ENCODE measurements at places on chromosomes 1 and 21.

GRCh38 chr1:92483610-92484471 lies 2.9 kb downstream of the GFI1 start:
- DNase-seq, result peak; percentile 67

GRCh38 chr1:234730770-234731568 lies 121.0 kb upstream of the IRF2BP2 start:
- peak; percentile 59 for DNase-seq

DNA sequence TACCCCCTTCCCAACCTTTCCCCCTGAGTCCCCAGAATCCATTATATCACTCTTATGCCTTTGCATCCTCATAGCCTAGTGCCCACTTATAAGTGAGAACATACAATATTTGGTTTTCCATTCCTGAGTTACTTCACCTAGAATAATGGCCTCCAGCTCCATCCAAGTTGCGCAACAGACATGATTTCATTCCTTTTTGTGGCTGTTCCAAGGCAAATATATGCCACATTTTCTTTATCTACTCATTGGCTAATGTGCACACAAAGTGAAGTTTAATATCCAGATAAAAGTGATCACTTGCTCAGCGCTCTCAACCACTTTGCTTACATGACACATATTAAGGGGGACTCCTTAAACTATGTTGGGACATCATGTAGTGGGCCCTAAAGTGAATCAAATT lies 72.4 kb upstream of the TIAM1 start:
- no peak for DNase-seq

GRCh38 chr1:54353959-54354358 lies 52.2 kb downstream of the SSBP3 start:
- DNase-seq, result no peak

- DNase-seq, result no peak
Observed at GRCh38 chr21:27885296-27885711, 918.4 kb upstream of the ADAMTS5 start.

DNA sequence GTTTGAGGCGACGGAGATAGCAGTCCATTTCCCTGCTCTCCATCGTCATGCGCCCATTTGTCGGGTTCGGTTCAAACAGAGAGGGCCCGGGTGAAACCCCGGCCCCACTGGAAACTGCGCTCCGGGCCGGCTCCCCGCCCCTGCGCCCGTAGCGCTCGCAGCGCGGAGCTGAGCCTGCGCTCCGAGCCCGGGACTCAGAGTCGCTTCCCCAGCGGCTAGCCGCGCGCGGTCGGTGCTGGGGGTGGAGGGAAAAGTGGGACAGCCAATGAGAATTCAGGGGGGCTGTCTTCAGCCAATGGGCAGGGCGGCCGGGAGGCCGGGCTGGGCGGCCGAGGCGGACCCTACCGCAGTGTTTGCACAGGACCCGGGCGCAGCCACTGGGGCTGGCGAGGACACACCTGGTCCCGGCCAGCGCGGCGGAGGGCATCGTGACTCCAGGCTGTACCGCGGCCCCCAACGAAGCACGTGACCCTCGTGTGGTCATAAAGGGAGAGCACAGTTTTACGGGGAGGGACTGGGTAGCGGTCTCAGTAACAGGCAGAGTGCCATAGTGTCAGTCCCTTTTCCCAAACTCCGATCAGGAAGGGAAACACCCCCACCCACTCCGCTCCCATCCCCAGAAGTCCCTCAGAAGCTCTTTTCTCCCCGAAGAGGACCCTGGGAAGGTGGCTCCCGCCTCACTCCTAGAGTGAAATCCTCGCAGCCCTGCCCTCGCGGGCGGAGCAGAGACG lies at the start of gene INKA2:
INKA2 (minus strand) TSS at position 202 of the 731 bp plus-strand sequence; CDS start at position 49, 153 bp downstream.
- peak; percentile 47 for DNase-seq

DNA sequence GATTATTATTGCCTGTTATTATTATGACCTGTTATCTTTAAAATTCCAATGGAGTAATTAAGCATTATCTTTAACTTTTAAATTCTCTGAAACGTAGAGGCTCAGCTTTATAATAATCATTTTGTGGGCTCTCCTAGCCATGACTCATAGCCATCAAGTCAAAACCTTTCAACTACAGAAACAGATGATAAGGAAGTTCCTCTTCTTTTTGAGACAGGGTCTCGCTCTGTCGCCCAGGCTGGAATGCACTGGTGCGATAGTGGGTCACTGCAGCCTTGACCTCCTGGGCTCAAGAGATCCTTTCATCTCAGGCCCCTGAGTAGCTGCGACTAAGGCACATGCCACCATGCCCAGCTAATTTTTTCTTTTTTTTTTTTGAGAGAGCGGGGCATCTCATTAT lies 43.5 kb downstream of the CHML start:
- DNase-seq, result no peak

DNA sequence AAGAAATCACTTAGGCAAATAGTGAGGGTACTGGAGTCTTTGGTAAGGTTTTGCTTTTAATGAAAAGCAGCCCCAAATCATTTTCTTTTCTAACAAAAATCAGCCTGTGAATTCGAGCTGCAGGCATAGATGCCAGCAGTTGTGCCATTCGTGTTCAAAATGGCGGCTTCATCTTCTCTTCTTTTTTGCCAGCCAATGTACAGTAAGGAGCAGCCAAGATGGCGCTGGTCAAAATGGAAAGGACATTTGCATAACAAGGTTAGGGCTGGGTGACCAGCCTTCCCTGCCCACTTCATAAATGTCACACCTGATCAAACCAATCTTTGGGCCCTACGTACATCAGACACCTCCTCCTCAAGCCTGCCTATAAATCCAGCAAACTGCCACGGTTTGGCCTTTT lies 100.2 kb upstream of the RGS1 start:
- DNase-seq, result no peak

GRCh38 chr1:203629507-203630082 lies 3.0 kb downstream of the ATP2B4 start:
- DNase-seq, result peak; percentile 39

- no peak for DNase-seq
Observed at GRCh38 chr1:223269006-223269405, 95.0 kb downstream of the SUSD4 start.

DNA sequence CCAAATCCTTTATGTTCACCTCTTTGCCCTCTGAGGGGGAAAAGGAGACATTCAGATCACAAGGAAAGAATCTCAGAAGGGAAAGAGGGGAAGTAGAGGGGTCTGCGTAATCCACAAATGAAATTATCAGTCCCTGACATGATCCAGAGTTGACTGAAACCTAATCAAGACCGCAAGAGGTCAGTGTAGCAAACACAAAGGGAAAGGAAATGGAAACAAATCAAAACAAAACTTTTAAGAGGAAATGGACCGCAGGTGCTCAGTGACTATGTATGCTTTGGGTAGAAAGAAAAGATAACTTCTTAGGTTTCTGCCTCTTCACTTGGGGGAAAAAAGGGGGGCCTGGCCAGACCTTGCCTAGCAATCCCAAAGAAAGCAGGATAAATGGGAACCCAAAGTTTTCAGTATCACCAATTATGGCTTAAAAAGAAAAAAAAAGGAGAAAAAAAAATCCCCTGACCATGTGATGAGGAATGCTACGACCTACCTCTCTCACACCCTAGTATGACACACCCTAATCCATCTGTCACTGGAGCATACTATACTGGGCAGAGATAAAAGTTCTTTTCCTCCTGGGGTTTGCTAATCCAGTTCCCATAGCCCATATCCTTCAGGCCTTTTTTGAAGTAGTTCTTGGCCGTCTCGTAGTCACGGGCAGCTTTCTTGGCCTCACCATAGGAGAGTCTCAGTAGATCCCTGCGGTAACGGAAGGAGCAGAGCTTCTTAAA lies 16.9 kb downstream of the CHRNB2 start:
- DNase-seq, result no peak

GRCh38 chr1:201713086-201713810 lies 115.7 kb upstream of the IPO9 start:
- DNase-seq, result no peak

GRCh38 chr1:229091721-229092136 lies 179.2 kb upstream of the RAB4A start:
- DNase-seq, result no peak

DNA sequence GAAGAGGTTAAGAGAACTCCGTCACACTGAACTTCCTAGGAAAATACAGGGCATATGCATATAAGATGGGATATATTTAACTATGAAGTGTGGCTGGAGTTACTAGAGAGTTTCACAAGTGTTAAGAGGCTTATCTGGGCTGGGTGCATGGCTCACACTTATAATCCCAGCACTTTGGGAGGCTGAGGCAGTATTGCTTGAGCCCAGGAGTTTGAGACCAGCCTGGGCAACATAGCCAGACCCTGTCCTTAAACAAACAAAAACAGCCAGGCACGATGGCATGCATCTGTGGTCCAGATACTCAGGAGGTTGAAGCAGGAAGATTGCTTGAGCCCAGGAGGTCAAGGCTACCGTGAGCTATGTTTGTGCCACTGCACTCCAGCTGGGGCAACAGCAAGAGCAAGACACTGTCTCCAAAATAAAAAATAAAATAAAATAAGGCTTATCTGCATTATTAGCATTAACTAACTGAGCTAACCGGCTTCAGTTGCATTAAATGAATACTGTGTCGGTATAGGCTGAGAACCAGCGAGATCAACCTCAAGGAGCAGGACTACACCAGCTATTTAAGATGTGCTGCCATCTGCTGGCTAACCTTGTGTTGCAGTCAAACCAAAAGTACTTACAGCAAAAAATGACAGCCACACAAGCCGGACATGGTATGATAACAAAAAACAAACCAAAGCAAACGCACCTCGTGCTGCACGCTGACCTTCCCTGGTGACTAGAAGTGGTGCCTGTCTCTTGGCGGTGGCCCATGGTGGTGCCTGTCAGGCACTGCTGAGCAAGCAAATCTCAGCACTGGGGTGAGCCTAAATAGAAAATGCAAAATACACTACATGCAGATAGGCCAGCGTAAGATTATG lies 19.7 kb upstream of the RBBP5 start:
- DNase-seq, result peak; percentile 59

GRCh38 chr1:153253693-153254092 lies 5.8 kb upstream of the LORICRIN start:
- no peak for DNase-seq

- peak; percentile 57 for DNase-seq
Observed at GRCh38 chr1:31154632-31155215, 85.0 kb downstream of the NKAIN1 start.

DNA sequence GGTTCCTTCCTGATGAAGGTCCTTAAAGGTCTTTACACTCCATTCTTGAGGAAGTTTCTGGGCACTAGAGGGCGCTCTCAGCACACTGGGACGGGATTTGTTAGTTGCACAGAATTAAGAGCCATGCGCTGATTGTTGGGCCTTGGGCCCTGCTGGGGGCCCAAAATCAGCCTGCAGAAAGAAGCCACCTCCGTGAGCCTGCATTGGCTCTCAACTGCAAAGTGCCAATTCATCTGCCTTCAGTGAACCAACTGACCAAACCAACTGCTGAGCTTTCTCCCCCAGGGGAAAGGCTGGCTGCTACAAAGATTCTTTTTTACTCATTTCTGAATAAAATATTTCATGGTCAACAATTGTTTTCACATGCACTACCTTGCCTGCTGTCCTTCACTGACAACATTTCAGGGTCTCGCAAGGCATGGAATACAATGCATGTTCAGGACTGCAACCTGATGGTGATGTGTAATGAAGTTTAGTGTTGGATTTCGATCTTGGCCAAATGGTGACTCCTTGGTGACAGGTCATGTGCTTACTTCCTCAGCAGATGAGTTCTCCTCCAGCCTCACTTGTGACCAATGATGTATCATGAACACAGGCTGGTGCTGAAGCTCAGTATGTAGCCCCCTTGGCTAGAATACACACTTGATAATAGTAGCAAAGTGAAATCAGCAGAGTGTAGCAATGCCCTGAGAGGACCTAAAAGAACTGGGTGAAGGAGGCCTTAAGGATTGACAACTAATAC lies 45.7 kb upstream of the PRDX6 start:
- DNase-seq, result peak; percentile 85

- DNase-seq, result no peak
Observed at GRCh38 chr1:218429301-218429700, 84.2 kb downstream of the TGFB2 start.

Data from CD4-positive, alpha-beta T cell (primary cell).